ENCODE measurements at places on chromosomes 16 and 17.

DNA sequence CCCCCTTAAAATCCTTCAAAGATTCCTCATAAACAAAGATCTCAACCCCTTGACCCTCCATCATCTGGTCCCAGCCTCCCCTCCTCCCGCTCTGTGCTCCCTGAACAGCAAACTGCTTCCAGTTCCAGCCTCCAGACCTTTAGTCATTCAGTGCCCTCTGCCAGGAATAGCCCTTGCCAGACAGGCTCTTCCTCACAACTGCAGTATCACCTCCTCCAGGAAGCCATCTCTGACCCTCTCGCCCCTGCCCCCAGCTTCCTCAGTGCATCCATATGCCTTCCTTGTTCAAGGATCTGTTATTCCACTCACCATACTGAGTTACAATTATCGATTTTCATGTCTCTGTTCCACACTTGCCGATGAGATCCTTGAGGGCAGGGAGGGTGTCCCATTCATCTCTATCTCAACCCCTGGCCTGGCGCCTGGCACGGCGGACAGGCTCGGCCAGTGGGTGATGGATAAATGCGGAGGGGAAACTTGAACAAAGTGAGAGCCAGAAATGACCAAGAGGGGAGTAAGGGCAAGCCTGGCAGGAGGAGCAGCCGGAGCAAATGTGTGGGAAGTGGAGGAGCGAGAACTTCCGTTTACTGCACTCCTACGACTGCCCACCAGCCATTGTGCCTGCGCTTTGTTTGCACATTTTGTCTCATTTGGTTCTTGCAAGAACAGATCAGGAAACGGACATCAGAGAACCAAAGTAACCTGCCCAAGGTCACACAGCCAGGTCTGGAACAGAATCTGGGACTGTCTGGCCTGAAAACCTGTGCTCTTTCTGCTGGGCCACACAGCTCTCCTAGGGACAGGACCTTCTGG, 2.0 kb upstream of the NXPH3 start:
- no peak for DNase-seq

DNA sequence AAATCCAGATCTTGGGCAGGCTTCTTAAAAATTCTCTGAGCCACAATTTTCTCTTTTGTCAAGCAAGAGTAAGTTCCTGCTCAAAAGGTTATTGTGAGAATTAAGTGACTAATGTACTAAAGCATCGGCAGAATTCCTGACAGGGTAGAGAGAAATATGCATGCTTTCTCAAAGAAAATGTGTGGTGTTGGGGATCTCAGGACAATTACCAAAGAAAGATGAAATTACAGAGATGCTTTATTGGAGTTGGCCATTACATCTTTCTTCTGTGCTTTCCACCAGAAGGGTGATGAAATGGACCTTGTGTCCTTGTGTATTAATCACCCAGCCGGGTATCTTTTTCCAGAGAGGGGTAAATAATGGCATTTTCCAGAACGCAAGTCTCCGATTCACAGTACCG, 1.7 kb upstream of the USP43 start:
- no peak for DNase-seq

- no peak for DNase-seq
Measured at GRCh38 chr17:40671282-40671681, 6.3 kb upstream of the KRT222 start.

DNA sequence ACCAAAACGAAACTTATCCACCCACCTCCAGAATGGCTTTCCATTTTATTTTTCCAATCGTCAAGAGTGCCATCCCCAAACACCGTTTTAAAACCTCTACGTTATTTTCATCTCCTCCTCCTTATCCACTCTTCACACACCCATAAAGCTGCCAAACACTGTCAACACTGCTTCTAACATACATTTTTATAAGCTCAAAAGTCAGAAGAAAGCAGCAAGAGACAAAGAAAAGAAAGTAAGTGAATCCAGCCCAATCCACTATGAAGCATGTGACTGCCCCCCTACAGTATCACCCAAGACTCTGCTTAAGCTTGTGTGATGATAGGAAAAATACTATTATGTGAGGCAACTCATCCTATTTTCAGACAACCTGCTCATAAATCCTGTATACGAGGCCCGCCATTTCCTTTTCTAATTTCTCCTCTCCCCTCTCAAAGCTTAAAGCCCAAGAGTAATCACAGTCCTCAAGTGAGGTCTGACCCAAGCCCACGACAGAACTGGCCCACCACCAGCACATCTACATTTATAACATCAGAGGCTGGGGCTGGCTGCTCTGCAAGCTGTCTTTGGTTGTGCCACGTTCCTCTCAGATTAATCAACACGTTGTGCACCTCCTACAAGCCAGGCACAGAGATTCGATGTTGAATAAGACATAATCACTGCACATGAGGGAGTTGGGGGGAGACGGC, 16.3 kb downstream of the USP31 start:
- no peak for DNase-seq

- no peak for DNase-seq
Measured at GRCh38 chr17:33166472-33166871, 126.6 kb downstream of the ASIC2 start.

GRCh38 chr16:59274141-59274540, 540.0 kb upstream of the GOT2 start:
- no peak for DNase-seq

- DNase-seq, result no peak
Measured at GRCh38 chr17:39252788-39253460, 27.2 kb upstream of the STAC2 start.

DNA sequence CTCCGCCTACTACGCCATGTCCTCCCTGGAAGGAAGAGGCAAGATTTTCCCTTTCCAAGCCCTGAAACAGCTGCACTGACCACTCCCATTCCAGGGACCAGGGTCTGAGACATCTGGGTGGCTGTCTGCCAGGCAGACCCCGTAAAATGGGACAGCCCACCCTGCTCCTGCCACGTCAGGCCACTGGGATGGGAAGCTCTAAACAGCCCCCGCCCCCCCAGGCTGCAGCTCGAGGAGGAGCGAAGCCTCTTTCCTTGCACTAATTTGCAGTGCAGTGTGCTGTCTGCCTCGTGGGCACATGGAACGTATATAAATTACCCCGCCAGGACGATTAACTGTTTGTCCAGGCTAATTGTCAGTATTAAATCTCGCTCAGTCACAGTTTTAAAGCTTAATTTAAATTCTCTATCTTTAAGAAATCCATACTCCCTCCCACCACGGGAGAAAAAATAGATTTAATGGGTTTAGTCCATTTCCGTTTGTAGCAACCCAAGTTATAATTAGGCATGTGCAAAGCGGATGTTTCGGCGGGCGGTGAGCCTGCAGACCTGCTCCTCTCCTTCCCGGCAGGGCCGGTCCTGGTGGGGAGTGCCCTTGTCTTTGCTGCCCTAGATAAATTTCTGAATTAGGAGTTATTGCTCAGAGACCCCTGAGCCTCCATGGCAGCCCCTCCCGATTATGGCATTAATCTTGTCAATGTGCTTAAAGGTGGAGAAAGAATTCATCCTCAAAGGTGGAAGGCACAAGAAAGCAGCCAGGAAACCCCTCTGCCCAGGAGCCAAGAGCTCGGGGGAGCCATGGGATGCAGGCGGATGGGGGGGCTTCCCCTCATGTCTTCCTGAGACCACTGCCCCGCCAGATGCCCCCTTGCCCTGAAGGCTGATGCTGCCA, 268.0 kb upstream of the TNRC6C start:
- DNase-seq, result no peak

DNA sequence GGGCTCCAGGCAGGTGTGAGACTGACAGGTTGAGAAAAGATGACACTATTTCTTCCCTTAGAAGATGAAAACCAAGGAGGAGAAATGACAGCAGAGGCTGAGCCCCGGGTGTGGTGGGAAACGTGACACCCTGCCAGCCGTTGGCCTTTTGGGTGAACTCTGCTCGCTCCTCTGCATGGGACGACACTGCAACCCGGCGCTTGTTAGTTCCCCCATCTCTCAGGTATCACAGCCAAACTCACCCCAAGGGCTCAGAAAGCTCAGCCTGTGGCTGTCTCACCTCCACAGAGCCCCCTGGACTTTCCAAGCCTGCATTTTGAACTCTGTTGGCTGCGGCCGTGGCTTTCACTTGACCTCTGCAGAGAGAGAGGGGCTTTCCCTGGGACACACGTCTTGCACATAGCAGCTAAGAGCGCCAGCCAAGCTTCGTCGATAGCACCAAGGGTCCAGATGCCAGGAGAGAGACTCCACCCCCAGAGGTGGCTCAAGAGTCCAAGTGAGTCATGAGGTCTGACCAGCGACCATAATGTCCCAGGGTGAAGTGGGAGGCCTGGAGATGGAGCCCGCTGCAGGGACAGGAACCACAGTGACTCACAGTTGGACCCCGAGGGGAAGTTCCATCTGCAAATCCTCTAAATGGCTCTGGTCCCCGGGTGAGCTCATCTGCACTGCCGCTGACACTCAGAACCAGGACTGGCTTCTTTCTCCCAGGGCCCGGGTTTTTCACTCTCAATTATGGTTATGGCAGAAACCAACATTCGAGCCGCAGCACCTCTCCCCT, 301.9 kb downstream of the SOX9 start:
- no peak for DNase-seq

DNA sequence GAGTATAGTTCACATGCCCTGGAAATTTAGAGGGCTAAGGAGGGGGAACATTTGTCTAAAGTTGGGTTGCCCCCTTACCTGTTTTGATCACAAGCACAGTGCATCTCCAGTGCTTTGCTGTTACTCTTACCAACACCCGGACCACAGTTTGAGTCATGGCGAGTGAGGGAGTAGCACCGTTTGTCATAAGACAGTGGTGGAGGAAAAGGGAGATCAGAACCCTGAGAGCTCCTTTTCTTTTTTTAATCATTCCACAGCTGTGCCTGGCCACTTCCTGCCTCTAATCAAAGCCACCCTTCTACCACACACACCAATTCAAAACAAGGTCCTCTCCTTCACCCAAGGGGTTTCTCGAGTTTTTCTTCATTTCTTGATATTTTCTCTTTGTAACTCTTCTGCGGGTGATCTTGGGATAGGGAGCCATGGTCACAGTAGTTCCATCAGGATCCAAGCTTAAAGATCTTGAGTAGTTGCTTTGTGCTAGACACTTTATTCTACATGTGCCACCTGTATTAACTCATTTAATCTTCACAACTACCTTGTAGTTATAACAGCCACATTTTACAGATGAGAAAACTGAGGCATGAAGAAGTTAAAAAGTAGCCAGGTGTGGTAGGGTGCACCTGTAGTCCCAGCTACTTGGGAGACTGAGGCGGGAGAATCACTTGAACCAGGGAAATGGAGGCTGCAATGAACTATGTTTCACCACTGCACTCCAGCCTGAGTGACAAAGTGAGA, 5.0 kb upstream of the MYL4 start:
- no peak for DNase-seq

DNA sequence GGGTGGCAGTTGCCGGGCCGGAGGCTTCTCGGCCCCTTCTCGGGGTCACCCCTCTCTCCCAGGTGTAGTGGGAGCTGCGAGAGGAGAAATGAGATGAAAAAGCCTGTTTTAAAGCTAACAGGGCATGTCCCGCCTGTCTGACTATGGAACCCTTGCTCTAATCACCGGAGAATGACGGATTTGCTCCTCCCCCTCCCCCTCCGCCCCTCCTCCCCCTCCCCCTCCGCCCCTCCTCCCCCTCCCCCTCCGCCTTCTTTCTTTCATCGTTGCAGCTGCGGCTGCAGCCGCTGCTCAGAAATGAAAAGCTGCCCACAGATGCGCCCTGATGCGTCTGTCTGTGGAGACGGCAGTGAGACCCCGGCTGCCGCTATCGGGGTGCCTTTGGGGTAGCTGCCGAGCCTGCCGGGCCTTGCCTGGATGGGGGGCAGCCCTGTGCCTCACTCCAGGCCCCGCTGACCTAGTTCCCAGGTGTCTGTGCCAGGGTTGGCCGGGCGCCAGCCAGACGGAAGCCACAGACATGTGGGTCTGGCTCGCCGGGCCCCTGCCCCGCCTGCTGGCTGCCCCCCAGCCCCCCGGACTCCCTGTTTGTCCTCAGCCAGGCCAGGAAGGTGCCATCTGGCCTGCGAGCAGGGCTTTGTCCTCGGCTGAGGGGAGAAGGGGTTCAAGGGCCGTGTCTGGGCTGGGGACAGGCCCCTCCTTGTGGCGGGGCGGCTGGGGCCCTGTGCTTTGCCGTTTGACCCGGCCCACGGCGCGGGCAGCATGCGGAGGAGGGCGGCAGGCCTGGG, 37.7 kb downstream of the GINS2 start:
- no peak for DNase-seq

- no peak for DNase-seq
Measured at GRCh38 chr16:12122202-12122601, 145.7 kb downstream of the SNX29 start.

- no peak for DNase-seq
Measured at GRCh38 chr16:78574571-78574970, 475.1 kb downstream of the WWOX start.

DNA sequence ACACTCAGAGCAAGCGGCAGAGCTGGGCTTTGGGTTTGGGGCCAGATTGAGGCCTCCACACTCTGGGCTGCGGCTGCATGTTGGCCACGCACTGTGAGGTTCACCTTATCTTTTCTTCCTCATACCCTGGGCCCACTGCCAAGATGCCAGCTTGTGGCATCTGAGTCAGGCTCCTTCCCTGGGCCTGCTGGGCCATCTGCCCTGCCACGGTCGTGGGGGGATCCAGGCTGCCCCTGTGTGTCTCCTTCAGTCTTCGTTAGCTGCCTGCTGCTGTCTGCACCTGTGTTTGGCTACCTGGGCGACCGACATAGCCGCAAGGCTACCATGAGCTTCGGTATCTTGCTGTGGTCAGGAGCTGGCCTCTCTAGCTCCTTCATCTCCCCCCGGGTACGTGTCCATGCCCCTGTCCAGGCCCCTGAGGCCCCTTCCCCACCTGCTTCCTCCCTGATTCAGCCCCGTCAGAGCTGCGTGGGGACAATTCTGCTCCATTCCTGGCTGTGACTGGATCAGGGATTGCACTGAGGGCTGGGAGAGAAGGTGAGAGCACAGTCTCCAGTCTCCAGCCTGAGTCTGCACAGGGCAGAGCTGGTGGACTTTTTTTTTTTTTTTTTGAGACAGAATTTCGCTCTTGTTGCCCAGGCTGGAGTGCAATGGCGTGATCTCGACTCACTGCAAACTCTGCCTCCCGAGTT, 11.2 kb downstream of the SPNS3 start:
- DNase-seq, result no peak

DNA sequence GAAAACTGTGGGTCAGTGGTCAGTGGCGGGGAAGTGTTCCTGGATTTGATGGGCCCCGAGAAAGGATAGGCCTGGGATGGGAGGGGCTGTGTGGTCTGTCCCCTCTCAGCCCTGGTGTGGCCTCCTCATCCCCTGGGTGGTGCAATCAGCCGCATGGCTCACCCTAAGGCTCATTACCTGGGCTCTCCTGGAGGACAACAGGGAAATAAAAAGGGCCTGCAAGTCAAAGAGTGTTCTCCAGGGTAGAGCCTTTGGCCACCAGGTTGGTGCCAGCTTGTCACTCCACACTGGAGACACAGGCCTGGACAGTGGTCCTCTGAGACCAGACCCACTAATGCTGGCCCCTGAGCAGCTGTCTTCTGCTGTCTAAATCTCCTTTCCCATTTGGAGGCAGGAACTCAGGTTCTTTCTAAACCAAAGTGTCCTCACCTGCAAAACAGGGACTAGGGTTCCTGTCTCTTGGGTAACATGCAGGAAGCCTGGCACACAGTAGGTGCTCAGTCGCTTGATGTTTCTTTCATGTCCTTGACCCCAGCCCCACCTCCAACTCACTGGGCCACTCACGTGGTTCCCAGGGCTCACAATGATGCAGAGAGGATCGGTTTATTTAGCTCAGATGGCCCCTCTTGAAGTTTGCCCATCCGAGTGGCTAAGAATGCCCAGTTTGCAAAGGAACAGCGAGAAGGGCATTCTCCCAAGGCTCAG, 2.4 kb downstream of the NDRG4 start:
- no peak for DNase-seq

Measured in T-cell (primary cell).